Thymus (tissue), 14 donors: ENCODE measurements at places on chromosomes 2 and 18. TPM values are rescaled to one million over a fixed set of nuclear protein-coding genes. Genes with fewer than 3 reads are reported as not detected.

KIAA2012 gene
- total RNA-seq = 0.19 TPM

SPHKAP gene
- 1.4 TPM for total RNA-seq

HOXD3 gene
- 0.28 TPM for total RNA-seq

CHAC2 gene
- total RNA-seq = 8.1 TPM

MROH2A gene
- total RNA-seq = 0.71 TPM

DNA sequence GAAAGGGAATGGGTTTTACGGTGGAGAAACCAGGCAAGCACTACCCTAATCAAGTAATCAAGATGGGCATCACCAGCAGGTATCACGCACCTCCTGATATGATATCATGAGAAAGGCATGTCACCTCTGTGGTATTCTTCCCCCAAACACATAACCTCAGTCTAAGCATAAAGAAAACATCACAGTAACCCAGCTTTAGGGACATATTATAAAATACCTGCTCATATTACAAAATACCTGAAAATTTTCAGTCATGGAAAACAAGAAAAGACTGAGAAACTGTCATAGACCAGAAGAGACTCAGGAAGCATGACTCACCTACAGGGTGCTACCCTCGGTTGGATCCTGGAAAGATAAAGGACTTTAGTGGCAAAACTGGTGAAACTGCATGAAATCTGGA lies 30.5 kb downstream of the GCKR start:
- DNase-seq = no peak

- DNase-seq = no peak
Observed at GRCh38 chr2:145026456-145027455, 506.8 kb upstream of the ZEB2 start.

DNA sequence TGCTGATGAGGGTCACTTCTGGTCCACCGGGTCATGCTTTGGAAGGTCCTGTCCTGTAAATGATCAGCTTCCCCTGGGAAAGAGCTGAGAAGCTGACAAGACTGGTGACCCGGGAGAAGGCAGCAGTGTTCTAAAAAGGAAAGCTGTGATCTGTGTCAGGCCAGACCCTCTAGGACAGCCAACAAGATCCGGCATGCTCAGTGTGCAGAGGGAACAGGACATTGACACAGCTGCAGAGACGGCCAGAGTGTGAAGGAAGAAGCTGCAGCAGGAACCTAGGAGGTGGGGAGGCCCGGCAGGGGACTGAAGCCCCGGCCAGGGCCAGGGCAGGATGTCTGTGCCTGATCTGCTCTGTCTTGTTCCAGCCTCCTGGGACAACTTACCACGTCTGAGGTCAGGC lies 372.7 kb upstream of the ID2 start:
- DNase-seq = no peak

GRCh38 chr2:36515538-36515937 lies 82.4 kb downstream of the FEZ2 start:
- no peak for DNase-seq

GRCh38 chr18:7038330-7038851 lies 79.2 kb downstream of the LAMA1 start:
- DNase-seq = no peak

GRCh38 chr18:11977153-11977466 lies 4.2 kb upstream of the IMPA2 start:
- no peak for DNase-seq

DNA sequence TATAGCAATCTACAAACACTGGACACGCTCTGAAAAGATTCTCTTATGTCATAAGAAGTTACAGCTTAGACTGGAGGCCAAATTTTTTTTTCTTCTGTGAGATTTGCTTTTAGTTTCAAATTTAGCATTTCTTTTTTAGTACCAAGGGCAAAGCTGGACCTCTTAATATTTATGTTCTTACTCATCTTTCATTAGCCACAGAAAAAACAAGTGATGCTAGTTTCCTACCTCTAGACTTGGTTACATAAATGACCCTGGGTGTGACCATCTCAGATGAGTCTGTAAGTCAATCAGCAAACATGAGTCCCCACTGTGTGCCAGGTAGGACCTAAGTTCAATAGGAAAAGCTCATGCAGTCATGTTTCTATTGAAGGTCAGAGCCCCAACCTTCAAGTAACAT lies 94.4 kb downstream of the MEP1B start:
- no peak for DNase-seq

DNA sequence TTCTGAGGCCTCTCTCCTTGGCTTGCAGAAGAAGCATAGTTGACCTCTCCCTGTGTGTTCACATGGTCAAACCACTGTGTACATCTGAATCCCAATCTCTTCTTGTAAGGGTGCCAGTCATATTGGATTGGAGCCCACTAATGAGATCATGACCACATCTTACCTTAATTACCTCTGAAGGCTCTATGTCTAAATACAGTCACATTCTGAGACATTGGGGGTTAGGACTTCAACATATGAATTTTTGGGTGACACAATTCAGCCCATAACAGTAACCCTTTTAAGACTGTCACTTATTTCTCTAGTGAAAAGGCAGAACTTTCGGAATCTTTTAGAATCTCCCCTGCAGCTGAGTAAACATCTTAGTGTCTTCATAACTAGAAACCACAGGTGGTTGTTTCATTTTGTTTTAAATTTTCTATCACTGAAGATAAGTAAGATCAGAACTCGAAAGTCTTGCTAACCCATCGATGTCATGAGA lies 33.3 kb downstream of the BMP10 start:
- no peak for DNase-seq

DNA sequence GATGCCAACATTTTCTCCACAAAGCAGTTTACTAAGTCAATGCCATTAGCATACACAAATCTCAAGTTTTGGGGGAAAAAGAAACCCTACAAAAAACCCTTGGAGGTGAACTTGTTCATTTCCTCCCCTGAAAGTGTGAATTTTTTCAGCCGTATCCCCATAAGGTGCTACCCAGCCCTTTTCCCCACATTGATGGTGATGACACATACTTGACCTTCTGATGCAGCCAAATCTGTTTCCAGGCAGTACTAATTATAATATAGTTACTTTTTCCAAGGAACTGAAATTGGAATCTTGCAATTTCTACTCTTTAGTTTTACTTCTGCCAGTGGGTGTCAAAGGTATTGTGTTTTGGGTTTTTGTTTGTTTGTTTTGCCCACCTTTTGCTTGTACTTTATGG lies 474.5 kb downstream of the TGIF1 start:
- no peak for DNase-seq

DNA sequence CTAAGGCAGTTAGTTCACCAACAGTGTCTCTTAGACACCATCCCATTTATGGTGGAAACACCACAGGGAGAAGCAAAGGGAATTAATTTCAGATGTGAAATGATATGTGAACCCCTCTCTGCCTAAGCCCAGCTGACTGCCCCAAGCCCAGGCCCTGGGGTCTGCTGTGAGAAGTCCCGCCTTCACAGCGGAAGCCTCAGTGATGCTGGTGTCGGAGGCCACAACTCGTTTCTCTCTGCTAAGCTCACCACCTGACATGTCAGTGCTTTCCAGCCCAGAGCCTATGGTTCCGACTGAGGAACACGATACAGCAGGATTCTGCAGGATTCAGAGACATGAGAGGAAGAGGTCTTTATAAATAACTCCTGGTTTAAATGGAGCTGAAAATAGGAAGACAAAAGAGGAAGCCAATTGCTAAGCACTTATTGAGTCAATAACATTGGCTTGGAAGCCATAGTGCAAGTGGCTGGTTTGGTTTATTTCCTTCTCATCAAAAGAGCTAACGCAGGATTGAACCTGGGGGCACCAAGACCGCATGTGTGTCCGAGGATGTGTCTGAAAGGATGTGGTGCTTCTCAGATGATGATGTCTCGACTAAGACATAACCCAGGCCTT lies 21.9 kb upstream of the LOXHD1 start:
- no peak for DNase-seq

GRCh38 chr2:191246820-191247380 lies 1.7 kb downstream of the MYO1B start:
- DNase-seq = no peak
